ENCODE measurements at places on chromosomes 3 and 15.

GRCh38 chr3:63538919-63539318, 113.6 kb upstream of the SNTN start:
- no peak for DNase-seq

DNA sequence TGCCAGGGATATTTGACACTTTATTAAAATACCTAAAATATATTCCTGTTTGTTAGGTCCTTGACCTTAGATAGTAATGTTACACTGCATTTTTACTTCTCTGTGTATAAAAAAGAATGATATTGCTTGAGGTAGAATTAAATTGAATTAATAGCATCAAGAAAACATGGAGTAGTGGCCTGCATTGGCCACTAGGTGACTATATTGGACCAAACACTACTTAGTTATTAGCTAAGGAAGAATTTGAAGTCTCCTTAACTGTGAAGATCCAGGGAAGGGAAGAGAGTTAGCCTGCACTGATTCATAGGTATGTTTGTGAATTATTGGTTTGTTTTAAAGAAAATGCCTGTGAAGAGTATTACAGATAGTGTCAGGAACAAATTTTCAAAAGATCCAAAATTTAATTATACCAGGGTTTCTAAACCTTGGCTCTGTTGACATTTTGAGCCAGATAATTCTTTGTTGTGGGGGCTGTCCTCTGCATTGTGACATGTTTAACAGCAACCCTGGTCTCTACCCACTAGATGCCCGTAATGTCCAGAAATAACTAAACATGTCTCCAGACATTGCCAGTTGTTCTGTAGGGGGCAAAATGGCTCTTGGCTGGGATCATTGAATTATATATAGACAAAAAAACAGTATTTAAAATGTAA, 103.6 kb upstream of the THSD4 start:
- DNase-seq, result no peak

DNA sequence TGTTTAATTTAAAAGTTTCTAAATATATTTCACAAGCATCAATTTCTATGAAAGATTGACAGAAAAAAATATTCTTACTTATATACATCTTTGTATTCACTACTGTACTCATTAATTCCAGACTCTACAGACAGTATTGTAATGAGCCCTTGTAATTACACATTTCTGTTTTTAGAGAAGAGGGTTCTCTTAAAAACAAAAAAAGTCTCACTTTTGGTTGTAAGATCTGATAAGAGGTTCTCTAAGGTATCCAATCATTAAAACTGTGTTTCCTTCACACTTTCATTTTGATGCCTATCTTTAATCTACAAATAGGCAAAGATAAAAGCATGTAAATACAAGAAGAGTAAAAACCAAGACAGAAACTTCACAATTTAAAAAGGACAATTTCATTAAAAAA, 75.6 kb downstream of the FBXL22 start:
- no peak for DNase-seq

DNA sequence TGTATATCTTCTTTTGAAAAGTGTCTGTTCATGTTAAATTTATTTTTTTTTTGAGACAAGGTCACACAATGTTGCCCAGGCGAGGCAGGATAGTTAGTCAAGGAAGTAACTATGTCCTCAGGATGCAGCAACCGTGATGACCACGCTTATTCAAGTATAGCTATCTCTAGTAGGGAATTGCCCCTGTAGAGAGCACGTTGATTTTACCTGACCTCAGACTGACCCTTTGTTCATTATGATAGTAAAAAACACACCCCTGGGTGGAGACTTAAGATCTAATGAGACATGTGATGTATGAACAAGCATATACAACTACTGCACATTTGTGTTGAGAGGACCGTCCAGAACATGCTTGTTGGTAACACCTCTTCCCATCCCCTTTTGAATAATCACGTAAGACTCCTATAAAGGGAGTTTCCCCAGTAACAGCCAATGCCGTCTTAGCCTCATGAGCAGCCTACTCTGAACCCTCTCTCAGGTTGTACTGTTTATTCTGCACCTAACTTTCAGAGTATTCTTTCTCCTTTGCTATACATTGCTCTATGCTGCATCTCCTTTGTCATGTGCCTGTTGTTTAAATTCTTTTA, 32.9 kb downstream of the ZNF621 start:
- no peak for DNase-seq

DNA sequence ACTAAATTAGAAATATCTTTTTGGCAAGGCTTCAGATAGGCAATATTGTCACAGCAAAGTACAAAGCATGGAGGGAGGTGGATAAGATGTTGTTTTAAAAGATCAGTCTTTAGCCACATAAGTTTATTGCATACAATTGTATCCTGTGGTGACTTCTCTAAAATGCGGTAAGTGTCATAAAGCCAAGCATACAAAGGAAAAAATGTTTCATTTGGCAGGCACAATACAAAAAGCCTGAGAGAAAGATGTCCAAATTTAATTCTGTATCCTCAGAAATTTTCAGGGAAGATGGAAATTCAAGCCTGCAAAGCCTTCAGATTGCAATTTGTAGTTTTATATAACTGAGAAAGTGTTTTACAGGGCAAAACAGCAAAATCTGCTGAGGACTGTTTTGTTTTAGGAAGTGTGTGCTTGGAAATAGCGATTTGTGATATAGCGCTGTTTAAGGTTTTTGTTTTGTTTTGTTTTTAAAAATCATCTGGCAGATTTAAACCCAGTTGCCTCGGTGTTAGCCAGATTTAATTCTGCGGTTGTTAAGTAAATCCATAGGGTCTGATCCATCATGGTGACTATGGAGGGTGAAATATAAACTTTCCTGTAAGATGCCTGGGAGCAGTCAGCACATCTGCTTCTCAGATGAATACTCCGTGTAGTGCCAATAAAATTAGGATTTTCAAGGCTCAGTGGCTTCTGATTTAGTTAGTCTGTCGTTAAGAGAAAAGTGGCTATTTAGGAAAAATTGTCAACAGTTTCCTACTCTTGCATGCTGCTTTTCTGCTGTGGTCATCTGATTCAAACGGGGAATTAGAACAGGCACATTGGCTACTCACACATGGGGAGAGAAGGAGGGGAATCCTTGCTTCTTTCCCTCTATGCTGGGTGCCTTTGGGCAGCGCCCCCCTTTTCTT, 8.0 kb downstream of the KAT2B start:
- no peak for DNase-seq

All from stimulated activated CD8-positive, alpha-beta memory T cell treated with anti-CD3 and anti-CD28 coated beads, Interleukin-7, amount 100 ng/mL, for 24 hours (primary cell).